SK-N-SH (cell line): ENCODE measurements at places on chromosomes 16 and 17. TPM values are rescaled to one million over a fixed set of nuclear protein-coding genes. Genes with fewer than 3 reads are reported as not detected.

GRCh38 chr17:20121359-20122253 is 112.4 kb downstream of the SPECC1 start:
- peak; percentile 76 for DNase-seq

Gene TBC1D3D
- 0.10 and 0.19 TPM in 2 replicates for polyA plus RNA-seq

DNA sequence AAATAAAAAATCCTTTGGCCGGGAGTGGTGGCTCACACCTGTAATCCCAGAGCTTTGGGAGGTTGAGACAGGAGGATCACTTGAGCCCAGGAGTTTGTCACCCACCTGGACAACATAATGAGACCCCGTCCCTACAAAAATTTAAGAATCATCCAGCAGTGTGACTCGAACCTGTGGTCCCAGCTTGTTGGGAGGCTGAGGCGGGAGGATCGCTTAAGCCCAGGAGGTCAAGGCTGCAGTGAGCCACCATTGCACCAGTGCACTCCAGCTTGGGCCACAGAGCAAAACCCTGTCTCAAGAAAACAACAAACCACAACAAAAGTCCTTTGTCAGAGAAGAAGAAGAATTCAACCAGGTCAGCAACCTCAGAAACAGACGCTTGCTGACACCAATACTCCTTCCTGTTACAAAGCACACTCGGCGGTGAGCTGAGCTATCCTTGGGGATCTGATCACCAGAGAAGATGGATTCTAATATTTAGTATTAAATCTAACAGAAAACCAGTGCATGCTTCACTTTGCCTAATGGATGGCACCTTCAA is 12.9 kb upstream of the PVALEF start:
- no peak for DNase-seq

GRCh38 chr16:54116124-54116655 is 170.4 kb downstream of the IRX3 start:
- peak; percentile 56 for DNase-seq

Gene ASPHD1
- 29.0 and 35.1 TPM in 2 replicates for polyA plus RNA-seq

Gene SRCIN1
- 0.45 and 1.0 TPM in 2 replicates for polyA plus RNA-seq
